ENCODE measurements at places on chromosomes 16 and 17.

GRCh38 chr16:13101828-13102227 lies 200.4 kb downstream of the SHISA9 start:
- no peak for DNase-seq

DNA sequence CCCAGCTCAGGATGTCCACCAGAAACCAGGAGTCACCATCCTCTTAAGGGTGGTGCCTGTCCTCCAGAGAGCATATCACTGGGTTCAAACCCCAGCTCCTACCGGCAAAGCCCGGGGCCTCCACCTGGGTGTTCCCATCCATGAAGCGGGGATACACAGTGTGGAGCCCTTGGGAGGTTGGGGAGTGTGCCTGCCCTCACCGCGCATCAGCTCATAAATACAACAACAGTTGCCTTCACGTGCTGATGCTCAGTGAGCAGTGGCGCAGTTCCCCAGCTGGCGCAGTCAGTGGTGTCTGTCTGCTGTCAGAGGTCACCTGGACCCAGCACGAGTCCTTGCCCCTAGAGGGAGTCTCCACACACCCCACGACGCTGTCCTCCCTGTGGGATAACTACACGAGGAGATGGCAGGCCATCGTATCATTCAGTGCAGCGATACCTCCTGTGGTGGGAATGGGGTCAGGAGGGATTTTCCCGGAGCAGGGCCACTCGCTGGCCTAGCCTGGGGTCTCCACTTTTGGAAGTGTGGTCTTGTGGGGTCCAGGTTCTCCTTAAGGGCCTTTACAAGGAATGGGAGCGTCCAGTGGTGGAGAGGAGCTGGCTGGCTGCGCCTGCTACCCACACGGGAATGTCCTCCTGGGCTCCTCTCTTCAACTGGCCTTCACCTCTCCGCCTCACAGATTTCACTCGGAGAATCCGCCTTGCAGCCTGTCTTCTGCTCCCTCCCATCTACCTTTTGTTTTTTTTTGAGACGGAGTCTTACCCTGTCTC lies 2.3 kb upstream of the ELOB start:
- DNase-seq, result no peak

DNA sequence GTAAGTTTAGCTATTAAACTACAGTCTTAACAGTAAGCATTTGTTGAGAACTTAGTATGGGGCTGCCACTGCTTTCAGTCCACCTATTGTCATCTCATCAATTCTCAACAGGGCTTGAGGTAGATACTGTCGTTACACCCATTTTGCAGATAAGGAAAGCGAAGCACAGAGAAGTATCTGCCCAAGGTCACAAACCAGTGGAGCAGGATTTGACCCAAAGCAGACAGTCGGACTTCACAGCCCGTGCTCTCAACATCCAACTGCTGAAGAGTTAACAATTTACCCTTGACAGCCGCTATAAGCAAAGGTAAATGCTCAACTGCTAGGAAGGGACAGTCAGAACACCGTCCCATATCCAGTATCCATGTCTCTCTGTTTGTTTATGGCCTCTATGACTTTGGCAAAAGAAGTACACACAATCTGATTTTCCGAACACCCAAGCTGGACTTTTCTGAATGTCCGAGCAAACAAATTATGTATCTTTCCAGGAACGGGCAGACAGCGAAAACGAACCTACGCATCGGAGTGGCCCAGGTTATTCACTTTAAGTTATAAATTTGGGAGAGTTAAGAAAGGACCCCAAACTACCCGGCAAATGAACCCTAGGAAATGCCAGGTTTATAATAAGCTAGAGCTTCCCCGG lies 1.2 kb downstream of the SIAH1 start:
- DNase-seq, result no peak

DNA sequence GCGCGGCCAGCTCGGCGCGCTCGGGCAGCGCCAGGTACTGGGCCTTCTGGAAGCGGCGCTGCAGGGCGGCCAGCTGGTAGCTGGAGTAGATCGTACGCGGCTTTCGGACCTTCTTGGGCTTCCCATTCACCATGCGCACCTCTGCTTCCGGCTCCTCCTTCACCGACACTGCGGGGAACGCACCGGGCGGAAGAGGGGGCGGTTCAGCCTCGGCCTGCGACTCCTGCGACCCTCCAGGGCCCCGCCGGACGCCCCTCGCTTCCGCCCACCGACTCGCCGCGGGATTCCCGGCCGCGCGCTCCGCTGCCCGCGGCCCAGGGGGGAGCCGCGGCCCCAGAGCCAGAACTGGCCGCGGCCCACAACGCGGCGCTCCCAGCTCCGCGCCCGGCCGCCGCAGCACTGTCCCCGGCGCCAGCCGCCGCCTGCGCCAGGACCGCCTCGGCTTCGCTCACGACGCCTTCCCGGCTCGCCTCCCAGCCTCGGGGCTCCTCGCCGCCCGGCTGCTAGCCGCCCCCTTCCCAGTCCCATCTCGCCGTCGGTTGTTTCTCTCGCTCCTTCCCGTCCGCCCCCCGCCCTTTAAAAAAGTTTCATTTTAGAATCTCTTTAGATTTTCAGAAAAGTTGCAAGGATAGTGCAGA lies 1.5 kb downstream of the DLX3 start:
- DNase-seq, result no peak

DNA sequence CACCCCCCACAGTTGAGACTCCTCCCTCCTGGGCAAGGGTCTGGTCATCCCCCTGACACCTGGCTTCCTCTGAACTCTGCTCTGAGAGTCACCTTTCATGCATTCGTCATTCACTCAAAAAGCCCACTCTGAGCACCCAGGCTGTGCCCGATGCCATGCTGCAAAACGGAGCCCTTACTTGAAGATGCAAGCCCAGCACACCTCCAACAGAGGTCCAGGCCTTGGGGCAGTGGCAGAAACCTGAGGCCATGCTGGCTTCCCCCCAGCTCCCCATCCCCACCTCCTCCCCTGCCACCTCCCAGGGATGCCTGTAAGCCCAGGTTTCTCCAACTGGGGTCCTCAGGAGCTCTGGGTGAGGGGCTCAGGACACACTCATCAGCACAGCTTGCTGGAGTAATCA lies 67.7 kb upstream of the TNRC6C start:
- no peak for DNase-seq

GRCh38 chr17:79839356-79840268 lies at the start of gene CBX4:
TSS of gene CBX4 (minus strand) at chr17:79839440. CDS start at chr17:79839251, 189 bp downstream.
- DNase-seq, result peak; percentile 78

GRCh38 chr17:64115822-64116534 lies 14.0 kb downstream of the ERN1 start:
- DNase-seq, result no peak

DNA sequence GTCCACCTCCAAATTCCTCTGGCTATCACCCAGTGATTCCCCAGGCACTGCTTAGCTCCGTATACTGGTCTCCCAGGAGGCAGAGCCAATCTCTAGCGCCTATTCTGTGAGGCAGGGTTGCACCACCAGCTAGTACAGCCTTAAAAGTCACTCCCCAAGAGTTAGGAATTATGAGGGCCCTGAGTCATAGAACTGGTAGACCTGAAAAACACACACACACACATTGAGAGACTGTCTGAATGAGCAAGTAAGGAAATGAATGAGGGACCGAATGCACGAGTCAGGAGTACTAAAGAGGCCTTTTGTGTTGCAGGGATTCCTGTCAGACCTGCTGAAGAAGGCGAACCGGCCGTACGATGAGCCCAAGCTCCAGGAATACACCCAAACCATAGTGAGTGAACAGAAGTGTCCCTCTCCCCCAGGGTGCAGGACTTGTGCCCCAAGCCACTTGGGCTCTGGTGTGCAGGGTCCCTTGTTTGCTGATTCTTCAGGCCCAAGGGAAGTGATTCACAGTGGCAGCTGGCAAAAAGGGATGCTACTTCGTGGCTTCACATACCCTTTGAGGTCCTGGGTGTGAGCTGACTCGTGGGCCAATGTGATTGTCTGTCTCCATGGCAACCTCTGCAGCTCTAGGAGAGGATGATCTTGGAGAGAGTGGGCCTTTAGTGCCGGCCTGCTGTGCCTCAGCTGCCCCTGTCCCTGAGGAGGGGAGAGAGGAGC lies 24.7 kb downstream of the CALB2 start:
- DNase-seq, result no peak

- DNase-seq, result no peak
Observed at GRCh38 chr17:59402760-59403159, 71.3 kb downstream of the YPEL2 start.

GRCh38 chr16:89173174-89173921 lies 1.8 kb downstream of the CDH15 start:
- no peak for DNase-seq

DNA sequence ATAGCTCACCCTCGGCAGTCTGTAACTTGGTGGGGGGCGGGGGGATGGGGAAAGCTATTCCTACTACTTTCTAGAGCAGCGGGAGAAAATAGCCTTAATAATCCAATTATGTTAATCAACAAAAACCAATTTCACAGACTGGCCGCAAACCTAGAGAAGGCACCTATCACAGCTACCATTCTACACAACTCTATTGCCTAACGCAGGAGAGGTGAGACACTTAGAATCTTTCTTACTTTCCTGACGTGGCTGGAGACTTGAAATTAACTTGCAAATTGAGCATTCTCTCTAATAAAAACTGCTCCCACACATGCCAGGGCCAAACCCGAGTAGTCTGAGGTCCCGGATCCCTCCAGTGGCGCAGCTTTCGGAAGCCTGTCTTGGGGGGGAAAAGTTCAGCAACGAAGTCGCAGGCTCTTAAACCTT lies 794 bp downstream of the SMG6 start:
- DNase-seq, result no peak

DNA sequence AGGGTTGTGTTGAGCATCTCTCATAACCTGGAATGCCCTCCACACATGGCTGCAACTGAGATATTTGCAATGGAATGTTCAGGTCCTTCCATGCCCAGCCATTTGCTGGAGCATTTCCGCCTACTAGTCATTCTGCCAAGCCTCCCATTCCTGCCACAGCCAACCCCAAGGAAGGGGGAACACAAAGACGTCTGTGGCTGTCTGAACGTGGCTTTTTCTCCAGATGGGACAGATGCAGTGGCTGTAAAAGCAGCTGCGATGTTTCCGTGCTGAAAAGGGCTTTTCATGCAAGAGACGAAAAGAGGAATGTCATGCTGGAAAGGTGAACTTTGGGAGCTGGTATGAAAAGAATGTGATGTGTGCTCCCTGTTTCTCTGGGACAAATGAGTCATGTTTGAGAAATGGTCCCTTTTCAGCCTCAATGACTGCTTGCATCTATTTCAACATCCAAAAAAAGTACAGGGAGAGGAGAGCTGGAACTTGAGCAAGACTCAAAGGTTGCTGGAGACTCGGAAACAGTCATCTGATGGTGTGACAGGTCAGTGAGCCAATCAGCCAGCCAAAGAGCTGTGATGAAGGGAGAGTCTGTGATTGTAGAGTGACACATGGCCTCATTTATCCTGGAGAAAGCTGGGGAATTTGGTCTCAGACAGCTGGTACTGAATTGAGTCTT lies 208.9 kb downstream of the SHISA9 start:
- DNase-seq, result no peak

- no peak for DNase-seq
Observed at GRCh38 chr16:79677799-79678530, 77.4 kb upstream of the MAF start.

DNA sequence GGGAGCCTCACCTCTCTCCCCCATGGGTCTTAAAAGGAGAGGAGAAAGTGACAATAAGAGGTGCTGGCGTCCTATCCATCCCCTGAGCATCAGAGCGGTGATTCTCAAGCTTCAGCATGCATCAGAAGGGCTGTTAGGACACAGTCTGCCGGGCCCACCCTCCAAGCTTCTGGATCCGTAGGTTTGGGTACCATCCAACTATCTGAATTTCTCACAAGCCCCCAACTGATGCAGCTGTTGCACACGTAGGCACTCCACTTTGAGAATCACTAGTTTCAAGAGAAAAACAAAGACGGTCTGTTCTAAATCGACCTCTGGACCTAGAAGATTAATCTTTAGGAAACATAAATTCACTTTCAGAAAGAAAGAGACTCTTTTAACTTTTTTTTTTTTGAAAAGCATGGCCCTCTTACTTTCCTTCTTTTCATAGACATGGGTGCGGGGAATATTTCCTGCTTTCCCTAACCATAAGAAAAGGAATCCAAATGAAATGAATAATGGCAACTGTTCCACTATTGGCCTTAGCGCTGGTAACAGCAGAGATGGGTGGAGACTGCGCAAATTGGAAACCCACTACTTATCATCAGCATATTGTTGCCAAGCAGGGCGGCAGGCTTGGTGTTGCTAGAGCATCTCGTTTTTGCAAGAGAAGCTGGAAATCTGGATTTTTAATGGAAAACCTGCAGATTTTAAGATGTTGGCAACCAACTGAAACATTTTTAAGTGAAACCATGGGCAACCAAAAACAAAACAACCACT lies 144.4 kb downstream of the GAS7 start:
- DNase-seq, result no peak

DNA sequence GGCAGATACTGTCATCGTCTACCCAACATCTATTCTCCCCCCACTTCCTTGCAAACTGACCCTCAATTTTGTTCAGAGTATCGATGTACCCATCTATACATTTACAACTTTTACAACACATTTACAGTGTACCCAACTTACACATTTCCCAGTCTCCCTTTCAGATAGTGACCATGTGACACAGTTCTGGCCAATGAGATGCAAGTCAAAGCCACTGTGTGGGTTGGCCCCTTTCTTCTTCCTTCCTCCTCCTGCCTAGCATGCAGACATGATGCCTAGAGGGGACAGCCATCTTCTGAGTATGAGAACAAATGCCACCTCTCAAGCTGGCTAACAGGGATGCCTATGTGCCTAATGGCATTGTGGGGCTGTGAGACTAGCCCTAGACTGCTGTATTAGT lies 11.3 kb upstream of the NFAT5 start:
- DNase-seq, result no peak

- no peak for DNase-seq
Observed at GRCh38 chr17:44221862-44222111, 2.3 kb upstream of the UBTF start.

DNA sequence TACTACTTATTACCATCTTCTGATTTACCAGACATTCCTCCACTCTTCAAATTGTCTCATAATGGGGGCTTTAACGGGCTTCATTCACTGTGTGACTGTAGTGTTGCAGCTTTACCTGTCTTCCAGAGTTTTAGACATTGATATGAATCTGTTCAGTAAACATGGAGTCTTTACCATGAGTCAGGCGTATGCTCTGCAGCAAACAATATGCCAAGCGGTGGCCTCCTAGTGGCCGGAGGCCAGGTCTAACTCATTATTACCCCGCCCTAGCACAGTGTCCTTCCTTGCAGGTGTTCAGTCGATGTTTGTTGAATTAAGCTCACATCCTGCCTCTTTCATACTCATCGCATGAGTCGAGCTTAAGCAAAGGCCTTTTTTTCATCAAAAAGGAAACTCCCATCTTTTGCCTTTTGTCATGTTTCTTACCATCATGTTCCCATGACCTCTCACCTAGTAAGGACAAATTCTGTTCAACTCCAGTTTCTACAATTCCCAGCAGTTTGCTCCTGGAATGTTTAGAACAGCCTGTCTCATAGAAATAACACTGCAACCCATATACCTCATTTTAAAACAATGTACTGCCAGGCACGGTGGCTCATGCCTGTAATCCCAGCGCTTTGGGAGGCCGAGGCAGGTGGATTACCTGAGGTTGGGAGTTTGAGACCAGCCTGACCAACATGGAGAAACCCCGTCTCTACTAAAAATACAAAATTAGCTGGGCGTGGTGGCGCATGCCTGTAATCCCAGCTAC lies 39.4 kb downstream of the TUBD1 start:
- DNase-seq, result no peak
